Lung microvascular endothelial cell (primary cell): ENCODE measurements at places on chromosomes 1 and 21. TPM values are rescaled to one million over a fixed set of nuclear protein-coding genes. Genes with fewer than 3 reads are reported as not detected.

DNA sequence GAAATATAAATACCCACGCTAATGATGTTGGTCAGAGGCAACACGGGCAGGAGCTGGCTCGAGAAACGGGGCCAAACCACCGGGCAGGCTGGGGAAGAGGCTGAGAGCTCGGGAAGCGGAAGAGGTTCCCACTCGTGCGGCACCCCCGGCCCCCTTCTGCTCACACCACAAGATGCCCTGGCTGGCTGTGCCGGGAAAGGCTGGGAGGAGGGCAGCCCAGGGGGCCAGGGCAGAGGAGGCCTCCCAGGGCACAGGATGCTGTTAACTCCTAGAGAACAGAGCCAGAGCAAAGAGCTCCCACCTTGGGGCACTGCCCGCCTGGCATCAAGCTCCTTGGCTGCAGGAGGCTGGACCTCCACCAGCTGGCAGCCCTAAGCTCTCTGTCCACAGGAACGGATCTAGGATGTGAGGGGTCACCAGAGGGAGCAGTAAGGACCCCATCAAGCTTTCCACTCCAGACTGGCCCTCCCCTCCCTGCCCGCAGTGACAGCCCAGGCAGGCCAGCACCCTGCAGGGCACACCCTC lies 44.8 kb downstream of the CASZ1 start:
- no peak for DNase-seq

DNA sequence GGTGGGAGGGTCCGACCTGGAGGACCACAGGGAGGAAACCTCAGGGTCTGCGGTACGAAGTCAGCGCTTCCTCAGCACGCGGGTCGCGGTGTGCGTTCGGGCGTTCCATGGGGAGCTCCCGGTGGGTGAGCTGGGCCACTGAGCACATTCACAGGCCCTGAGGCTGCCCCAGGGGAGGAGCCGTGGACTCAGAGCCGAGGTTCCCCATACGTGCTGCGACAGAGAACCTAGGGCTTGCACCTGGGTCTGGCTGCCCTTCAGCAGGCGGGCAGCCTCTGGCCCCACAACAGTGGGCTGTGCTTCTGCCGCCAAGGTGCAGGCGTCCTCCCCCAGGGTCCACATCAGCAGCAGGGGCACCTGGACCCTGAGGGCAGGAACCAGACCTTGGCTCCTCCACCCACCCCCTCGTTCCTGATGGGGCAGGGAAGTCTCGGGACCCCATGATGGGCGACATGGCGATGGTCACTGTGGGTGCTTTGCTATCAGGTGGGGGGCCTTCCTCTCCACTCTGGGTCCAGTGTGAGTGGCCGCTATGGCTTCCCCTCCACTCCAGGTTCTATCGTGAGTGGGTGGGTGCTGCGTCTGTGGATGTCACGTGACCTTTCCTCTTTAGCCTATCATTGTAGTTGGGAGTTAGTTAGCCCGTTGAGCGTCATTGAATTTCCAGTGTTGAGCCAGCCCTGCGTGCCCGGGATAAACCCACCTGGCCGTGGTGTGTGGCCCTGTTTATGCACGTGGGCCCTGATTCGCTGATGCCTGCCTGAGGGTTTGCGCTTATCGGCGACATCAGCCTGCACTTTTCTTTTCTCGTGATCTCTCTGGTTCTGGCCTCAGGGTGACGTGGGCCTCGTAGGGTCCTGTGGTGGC lies 27.9 kb downstream of the FTCD start:
- DNase-seq, result no peak

DNA sequence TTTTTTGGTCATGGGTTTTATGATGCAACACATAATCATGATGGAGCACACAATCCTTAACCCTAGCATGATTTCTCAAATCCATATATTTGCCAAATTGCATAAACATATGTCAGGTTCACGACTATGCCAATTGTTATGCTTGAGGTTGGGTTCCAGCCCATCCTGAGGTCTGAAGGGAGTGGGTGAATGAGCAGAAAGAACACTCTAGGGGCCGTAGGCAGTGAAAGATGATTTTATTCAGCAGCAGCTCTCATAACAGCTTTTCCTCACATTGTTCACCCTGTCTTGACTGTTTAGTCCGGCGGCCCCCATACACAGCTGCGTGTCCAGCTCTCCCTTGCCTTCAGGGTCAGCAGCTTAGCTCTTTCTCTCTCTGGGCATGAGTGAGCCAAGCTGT lies 627.7 kb downstream of the PLA2G4A start:
- no peak for DNase-seq

- DNase-seq, result no peak
Measured at GRCh38 chr1:180277476-180278193, 47.6 kb downstream of the LHX4 start.

RAB42 gene
- total RNA-seq, result 3.2 and 3.9 TPM in 2 replicates

S100A16 gene
- total RNA-seq, result 442 and 502 TPM in 2 replicates
